ENCODE measurements at places on chromosomes 11 and 22.

- no peak for DNase-seq
Observed at GRCh38 chr11:118061586-118062125, 15.2 kb upstream of the TMPRSS4 start.

GRCh38 chr11:59475176-59475575, 2.1 kb downstream of the OR4D10 start:
- no peak for DNase-seq

DNA sequence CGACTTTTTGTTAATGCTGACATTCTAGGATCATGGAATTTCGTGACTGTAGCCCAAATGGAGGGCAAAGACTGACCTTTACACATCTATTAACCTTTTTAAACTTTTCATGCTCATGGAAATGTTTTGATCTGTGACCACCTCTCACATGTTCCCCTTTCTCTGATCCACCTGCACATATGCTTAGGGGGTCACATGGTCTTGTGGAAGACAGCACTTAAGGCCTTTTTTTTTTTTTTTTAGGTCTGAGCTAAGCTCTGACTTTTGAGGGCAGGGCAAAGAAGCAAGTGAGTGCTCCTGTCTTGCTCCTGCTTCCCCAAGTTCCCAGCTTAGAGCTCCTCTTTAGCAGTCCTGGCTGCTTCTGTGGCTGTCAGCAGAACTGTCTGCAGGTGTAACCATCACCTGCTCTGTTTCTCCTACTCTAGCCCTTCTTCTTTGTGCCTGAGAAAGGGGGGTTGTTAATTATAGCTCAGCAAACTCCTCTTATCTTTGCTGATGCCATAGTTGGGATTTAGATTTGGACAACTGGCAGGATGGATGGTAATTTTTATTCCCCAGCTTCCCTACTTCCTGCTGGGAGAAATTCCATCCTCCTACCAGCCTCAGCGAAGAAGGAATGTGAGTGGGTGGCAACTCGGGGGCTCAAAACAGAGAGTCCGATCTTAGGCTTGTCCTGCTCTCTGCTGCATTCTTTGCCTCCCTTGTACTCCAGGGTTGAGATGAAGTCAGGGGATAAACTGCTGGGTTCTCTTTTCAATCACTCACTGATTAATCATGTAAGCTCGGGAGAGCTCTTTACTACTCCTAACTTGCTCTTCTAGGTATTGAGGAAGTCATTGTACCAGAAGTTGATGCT, 64.4 kb downstream of the GRAMD1B start:
- DNase-seq: no peak

DNA sequence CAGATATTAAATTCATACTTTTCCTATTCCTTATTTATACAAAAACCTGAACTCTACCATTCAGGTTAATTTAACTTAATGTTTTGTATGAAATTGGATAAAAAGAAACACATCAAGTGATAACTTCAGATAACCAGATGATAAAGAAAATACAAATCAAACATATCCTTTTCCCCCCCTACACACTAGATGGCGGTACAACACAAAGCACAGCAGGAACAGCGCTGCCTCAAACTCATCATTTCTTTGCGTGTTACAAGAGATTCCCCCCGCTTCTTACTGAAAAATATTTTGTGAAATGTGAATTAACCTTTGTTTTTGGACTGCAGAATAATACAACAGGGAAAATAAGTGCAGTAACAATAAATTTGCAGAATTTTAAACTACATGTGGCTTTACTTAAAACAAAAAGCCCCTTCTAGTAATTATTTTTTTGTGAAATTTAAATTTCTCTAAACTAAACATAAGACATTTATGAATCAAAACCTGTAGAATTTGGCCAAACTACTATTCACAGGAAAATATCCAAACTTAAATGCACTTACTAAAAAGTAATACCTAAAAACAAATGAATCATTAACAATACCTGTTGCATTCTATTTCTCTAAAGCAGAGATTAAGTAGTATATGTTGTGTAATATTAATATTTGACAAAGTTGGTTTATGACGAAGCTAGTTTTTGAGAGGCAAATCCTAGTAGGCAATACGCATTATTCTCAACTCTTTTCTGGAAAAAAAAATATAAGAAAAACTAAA, 74.4 kb downstream of the ARHGAP32 start:
- peak; percentile 70 for DNase-seq

GRCh38 chr22:28254396-28254795, 335.3 kb upstream of the PITPNB start:
- DNase-seq: no peak

GRCh38 chr22:19149047-19149883, 827 bp downstream of the GSC2 start:
- DNase-seq: no peak

- peak; percentile 78 for DNase-seq
Observed at GRCh38 chr22:37546437-37547250, 13.6 kb upstream of the CDC42EP1 start.

DNA sequence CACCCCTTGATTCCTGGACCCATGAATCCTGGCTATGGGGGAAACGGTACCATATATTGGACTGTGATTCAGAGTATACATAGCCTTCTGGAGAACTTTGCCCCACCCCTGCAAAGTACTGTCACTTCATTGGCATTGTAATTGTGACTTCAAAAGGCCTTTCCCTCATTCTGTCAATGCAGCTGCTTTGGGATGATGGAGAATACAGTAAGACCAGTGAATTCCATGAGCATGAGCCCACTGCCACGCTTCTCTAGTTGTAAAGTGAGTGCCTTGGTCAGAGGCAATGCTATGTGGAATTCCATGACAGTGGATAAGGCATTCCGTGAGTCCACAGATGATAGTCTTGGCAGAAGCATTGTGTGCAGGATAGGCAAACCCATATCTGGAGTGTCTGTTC, 25.7 kb upstream of the MSANTD2 start:
- DNase-seq: no peak

- DNase-seq: no peak
Observed at GRCh38 chr11:64203421-64204079, 3.0 kb upstream of the FERMT3 start.

GRCh38 chr11:21933095-21933494, 259.8 kb upstream of the ANO5 start:
- no peak for DNase-seq

DNA sequence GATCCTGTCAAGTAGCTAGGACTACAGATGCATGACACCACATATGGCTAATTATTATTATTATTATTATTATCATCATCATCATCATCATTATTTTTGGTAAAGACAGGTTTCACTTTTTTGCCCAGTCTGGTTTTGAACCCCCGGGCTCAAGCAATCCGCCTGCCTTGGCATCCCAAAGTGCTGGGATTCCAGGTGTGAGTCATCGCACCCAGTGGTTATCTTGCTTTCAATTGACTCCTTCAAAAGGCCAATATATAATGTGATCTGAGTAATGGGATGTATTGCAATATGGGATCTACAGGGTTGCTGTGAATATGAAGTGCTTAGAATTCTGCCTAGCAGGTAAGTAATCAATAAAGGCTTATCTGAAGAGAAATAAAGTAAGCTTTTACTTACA, 221.2 kb downstream of the SBF2 start:
- no peak for DNase-seq

DNA sequence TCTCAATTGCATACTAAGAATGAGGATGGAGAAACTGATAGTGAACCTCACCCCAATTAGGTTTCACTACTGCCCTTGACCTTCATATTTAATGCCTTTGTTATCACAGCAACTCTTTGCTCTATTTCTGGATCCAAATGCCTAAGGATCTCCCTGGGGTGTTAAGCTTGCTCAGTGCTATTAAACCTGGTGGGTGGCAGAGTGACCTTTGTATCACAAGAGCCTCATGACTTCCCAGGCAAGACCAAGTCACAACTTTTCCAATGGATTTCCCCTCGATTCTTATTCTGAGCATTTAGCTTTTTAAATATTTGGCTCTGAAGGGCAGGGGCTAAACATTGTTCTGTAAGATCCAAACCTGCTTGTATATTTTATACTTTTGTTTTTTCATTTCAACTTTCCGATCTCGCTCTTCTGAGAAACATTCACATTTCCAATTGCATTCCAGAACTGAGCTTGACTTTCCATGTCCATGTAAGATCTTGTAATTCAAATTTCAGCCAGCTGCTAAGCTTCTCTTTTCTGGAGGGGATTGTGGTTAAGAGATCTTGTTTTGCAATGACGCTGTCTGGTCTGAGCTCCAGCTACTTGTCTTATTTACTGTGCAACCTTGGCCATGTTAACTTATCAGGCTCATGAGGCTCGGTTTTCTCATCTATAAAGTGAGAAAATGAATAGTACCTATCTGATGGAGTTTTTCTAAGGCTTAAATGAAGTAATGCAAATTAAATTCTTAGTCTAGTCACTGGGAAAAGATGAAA, 6.4 kb upstream of the EHF start:
- no peak for DNase-seq

DNA sequence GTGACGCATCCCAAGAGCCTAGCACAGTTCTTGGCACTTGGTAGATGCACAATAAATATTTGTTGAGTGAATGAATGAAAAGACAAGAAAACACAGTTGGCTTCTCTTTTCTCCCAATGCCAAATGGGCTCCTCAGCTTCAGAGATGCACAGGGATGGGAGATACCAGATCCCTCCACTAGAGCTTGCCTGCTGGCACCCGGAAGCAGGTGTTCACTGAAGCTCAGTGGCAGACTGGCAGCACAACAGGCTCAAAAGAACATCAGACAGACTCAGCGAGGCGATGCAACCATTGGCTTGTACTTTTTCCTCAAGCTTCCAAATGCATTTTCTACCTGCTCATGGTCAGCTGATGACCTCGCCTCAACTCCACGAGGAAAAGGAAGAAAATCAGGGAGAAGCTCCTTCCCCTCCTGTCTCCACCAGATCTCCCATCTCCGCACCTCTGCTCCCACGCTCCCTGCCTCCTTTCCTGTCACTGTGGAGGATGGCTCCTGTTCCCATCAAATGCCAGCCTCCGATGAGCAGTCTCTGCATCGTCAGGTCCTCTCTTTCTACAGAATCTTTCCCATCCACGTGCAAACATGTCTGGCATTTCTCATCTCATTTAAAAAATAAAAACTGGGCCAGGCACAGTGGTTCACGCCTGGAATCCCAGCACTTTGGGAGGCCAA, 5.8 kb downstream of the RAPSN start:
- DNase-seq: peak; percentile 84

GRCh38 chr11:113578033-113578380, 102.8 kb upstream of the DRD2 start:
- no peak for DNase-seq

DNA sequence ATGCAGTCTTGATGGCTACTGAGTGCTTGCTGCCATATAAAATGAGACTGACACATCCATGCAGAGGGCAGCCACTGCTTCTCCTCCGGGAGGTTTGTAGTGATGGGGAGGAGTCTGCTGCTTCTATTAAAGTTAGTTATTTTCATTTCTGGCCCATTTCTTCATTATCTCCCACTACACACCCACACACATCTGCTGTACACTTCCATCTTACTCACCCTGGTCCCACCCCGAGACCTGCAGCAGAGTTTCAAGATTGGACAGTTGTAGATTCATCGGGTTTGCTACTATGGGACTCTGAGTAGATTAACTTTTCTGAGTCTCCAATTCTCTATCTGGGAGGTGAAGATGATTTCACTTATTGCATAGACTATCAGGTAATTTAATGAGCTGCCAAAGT, 176.2 kb upstream of the SNX19 start:
- no peak for DNase-seq

GRCh38 chr11:17762309-17762974, 27.9 kb downstream of the KCNC1 start:
- DNase-seq: no peak

DNA sequence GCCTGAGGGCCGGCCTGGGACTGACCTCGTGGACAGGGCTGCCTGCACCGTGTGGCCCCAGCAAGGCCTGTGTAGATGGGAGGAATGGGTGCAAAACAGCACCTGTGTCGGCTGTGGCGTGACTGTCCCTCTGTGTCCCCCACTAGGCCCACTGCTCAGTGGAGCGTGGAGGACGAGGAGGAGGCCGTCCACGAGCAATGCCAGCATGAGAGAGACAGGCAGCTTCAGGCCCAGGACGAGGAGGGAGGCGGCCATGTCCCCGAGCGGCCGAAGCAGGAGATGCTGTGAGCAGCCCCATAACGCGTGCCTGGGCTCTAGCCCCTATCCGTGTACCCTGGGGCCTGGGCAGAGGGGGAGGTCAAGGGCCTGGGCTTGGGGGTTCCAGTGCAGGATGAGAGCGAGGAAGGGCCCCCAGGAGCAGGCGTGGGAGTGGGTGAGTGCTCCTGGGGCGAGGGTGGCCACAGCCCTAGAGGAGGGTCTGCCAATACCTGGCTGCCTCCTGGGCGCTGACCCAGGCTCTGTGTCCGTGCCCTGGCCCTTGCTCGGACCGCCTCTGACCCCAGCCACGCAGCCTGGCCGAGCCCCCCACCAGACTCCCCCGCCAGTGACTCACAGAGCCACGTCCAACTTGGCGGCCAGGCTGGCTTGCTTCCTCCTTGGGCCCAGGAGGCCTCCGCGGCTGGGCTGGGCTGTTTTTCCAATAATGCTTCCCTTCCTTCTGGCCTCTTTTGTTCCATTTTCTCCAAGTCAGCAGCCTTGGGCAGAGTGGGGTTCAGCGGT, 11.6 kb downstream of the PRR33 start:
- DNase-seq: no peak

DNA sequence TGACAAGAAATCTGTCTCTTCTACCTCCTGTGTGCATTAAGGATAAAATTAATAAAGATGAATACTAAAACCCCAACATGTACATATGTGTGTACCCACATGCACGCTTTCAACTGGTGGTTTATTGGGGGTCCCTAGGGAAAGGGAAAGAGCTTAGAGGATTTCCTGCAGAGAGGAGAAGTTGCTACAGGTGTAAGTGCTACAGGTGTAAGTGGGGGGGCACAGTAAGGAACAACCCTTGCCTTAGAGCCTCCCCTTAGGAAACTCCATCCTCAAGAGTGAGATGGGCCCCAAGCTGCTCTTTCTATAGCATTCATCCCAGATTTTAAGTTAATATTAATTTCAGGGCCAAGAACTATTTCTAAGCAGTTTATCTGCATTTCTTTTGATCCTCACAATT, 11.9 kb upstream of the ABCC8 start:
- no peak for DNase-seq

DNA sequence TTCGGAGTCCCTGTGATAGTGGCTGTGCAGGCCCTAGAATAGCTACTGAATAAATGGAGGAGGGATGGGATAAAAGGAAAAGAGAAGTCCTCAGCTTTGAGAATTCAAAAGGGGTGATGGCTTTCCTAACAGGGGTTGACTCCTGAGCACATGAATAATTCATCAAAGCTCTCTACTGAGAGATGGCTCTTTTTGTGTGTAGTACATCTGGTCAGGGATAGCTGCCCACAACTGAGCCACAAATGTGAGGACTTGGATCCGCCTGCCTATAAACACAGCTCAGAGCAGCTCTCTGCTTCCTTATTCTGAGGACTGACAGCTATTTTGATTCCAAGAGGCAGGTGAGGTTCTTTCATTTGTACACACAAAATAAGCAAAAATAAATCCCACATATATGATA, 82.3 kb downstream of the USP35 start:
- DNase-seq: peak; percentile 45

DNA sequence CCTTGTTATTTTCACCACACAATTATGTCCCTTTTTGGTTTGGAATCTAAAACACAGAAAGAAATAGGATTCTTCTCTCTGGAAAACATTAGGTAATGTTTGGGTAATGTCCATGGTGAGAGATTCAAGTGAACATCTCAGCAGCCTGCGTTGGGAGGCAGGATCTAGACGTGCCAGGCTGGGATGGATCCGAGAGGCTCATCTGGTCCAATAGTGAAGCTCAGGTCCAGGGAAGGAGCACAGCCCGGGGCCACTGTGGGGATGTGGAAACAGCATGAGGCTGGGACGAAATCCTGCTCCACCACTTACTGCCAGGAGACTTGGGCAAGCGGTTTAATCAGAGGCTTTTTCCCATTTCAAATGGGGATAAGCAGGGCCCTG, 109.9 kb downstream of the CSNK2A3 start:
- DNase-seq: no peak
